ENCODE measurements at places on chromosomes 3 and 15. TPM values are rescaled to one million over a fixed set of nuclear protein-coding genes. Genes with fewer than 3 reads are reported as not detected.

The PP2D1 gene
- not detected for total RNA-seq

- H3K27ac ChIP-seq: no peak overlapping the region
- H3K27me3 ChIP-seq: no peaks in the 10 kb centered on the region
- no peak for DNase-seq
- no peaks in the 10 kb centered on the region for H3K4me1 ChIP-seq
These were observed 222.8 kb downstream of the PTPRG start for GRCh38 chr3:61783993-61784718.

DNA sequence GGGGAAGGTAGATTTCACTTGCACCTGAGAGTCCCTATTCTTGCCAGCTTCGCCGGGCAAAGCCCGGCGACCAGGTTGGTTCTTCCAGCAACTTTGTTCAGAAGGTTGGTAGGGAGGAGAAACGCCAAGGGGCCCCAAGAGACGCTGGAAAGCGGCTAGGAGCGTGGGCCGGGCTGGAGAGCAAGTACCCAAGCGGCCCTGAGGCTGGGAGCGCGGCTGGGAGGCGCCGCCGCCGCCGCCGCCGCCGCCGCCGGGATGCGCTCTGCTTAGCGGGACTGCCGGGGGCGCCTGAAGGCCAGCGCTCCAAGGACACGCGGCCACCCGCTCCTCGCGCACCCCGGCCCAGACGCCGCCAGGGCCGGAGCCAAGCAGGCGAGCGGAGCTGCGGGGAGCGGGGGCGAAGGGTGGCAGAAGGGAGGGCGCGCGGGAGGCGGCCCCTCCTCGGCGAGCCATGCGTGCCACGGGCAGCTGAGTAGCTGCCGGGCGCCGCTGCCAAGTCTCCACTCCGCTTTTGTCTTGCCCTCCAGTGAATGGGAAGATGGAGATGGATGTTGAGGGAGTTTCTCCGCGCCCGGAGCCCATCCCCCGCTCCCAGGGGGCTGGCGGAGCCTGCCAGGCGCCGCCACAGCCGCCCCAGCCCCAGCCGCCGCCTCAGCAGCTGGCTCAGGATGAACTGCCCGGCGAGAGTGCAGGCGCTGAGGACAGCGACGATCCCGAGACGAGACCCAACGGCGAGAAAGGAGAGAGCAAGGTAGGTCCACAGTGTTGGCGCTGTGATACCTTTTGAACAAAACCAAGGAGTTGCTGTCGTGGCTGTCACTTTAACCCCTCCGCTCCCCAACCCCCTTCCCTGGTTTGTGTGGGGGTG, 227.4 kb upstream of the AZI2 start:
- no peak overlapping the region for H3K27ac ChIP-seq
- H3K4me3 ChIP-seq: peak overlapping the region; percentile 38
- H3K4me1 ChIP-seq: no peaks in the 10 kb centered on the region
- DNase-seq: peak; percentile 24
- peaks cover 68% of the 10 kb centered on the region for H3K27me3 ChIP-seq

- H3K4me1 ChIP-seq: no peaks in the 10 kb centered on the region
- no peak overlapping the region for H3K4me3 ChIP-seq
- H3K27me3 ChIP-seq: no peaks in the 10 kb centered on the region
- no peaks in the 10 kb centered on the region for H3K36me3 ChIP-seq
These were observed 24.6 kb upstream of the LRRFIP2 start for GRCh38 chr3:37198996-37199395.

All from left lung (tissue), 14 donors.